ENCODE measurements at places on chromosomes 13 and 19.

- DNase-seq: no peak
Observed at GRCh38 chr19:1855040-1855827, 7.0 kb upstream of the REXO1 start.

DNA sequence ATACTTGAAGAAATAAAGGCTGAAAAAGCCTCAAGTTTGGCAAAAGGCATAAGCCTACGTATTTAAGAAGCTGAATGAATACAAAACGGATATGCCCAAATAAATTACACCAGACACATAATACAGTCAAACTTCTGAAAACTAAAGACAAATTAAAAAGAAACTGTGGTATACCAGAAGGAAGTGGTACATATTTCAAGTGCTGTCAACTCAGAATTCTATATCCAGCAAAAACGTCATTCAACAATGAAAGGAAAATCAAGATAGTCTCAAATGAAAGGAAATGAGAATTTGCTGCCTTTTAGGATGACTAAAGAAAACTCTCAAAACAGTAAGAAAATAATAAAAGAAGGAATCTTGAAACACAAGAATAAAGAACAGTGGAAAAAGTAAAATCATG lies 69.5 kb downstream of the POLR1D start:
- DNase-seq: no peak

DNA sequence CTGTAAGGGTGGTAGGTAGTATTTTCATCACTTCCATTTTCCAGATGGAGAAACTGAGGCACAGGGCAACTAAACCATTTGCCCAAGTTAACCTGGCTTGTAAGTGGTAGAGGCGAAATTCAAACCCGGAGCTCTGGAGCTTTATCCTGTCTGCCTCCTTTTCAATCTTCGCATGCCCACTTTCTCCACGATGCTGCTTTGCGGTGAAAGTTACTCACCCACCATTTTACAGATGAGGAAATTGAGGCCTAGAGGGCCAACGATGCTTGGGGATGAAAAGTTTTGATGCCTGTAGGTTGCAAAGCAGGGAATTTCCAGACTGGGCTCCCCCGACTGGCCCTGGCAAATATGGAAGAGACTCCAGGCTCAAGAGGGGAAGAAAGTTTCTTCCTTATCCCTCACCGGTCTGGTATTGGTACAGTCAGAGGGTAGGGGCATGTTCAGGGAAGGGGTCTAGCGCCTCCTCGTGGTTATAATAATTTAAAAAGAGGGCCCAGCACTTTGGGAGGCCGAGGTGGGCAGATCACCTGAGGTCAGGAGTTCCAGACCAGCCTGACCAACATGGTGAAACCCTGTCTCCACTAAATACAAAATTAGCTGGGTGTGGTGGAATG lies 1.9 kb upstream of the SH2D3A start:
- DNase-seq: no peak

DNA sequence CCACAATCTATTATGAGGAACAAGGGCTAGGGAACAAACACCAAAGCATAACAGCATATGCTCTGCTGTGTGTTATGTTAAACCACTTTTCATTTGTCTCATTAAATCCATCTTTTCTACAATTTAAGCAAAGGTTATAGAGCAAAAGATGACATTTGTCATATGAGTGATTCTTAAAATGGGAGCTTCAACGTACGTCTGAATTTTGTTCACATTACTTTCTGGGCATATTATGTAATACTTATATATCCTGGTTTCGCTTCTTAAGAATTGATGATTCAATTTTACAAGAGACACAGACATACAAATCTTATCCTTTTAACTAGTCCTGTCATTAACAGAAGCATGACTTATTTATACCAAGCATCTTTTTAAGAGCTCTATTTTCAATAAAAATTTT lies 3.3 kb upstream of the TPP2 start:
- DNase-seq: no peak

GRCh38 chr13:51518827-51519226 lies 65.4 kb upstream of the WDFY2 start:
- DNase-seq: no peak

DNA sequence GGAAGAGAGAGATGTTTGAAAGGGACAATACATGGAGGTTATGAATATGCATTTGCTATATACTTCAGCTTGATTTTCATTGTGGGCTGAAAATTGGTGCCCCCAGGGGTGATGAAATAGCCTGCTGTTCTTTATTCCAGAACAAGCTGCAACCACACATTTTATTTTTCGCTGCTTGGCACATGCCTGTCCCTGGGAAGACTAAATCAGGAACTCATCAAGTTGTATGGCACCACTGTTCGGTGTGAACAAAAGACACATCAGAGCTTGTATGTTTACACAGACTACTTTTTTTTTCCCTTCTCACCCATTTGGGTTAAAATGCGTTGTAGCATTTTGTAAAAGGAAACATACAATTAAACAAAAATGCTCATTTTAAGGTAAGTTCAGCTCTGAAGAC lies 230.7 kb downstream of the NALCN start:
- DNase-seq: no peak

DNA sequence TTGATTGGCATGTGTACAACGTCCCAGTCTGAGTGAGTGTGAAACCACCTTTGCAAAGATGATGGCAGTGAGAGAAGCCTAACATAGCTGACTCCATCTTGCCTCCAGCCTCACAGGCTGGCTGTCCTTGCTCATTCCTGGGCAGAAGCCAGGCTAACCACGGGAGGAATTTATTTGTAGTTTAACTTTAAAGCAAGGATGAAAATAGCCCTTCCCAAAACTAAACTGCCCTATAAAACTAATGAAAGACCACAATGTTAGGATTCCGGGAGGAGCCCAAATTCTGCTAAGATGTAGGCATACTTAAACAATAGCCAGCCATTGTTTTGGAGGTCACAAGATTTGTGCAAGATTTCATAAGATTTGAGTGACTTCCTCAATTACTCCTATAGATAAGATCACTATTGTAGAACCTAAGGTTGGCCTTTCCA lies 96.6 kb upstream of the LSM14A start:
- DNase-seq: no peak
